ENCODE measurements at places on chromosomes 7 and 10.

DNA sequence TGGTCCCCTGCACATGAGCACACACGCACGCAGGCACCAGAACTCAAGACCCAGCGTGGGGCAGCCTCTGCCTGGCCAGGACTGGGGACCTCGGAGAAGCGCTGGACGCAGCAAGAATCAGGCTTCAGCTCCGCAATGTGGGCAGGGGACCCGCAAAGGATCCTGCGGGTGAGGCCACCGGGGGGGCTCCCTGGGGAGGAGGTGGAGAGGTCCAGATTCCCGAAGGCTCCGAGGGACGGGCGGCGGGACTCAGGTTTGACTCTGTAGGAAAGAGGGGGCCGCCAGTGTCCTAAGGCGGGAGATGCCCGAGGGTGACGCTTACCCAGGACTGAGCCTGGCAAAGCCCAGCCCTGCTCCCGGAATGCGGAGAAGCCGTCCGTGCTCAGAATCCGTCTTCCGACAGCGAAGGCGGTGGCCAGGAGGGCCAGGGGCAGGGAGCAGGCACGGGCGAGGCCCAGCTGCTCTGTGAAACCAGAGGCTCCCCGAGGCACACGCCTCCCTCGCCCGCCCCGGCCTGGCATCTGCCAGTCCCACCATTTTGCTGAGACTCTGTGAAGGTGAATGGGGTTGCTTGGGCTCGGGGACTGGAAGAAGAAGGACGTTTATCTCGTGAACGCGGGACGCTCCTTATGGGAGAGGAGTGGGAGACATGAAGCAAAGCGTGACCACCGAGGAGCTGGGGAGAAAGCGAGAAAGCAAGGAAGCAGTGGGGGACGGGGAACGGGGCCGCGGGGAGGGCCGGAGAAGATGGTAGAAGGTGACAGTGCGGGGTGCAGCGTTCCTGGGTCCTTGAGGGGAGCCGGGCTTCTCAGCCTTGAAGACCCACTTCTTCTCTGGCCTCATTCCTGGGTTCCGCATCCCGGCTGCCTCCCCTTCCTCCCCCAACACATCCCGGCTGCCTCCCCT lies 489.2 kb downstream of the PTPRN2 start:
- no peak for DNase-seq

DNA sequence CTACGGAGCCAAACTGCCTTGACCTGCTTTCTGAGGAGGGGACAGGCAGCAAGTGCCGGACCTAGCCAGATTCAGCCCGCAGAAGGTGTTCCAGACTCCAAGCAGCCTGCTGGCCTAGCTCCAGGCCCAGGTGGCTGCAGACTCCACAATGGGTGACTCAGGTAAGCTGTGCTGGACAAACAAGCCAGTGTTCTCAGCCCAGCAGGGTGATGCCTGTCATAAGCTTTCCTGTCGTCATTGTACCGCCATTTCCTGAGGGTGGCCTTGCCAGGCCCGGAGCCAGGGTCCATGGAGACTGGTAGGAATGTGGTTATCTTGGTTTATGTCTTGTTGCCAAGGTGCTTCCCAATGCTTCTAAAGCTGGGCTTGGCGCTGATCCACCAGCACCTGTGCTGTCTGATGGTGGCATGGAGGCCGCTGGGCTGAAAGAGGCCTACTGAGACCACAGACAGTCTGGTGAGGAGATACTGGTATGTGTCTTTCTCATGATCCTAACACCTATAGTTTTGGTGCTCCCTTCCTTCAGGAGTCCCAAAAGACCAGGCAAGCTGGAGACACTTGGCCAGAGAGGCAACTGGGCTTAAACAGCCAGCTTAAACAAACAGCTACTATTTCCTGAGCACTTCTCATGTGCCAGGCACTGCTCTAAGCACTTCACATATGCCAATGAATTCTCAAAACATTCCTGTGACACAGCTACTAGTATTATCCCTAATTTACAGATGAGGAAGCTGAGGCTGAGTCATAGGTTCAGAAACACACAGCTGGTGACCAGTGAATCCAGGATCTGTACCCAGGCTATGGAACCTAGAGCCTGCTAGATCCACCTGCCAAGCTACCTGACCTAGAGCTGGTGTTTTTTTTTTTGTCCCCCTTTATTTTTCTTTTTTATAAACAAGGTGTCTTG lies 42.0 kb downstream of the ZC3HC1 start:
- no peak for DNase-seq

- no peak for DNase-seq
Observed at GRCh38 chr10:29795850-29796249, 161.1 kb upstream of the SVIL start.

- no peak for DNase-seq
Observed at GRCh38 chr7:18336626-18337025, 158.9 kb upstream of the HDAC9 start.

All from activated gamma-delta T cell treated with anti-CD3 and anti-CD28 coated beads, Interleukin-2, amount 50 U/mL, for 16 hours (primary cell).